Inflammatory macrophage treated with lipopolysaccharide for 4 hours (primary cell): ENCODE measurements at places on chromosomes 5 and 9.

DNA sequence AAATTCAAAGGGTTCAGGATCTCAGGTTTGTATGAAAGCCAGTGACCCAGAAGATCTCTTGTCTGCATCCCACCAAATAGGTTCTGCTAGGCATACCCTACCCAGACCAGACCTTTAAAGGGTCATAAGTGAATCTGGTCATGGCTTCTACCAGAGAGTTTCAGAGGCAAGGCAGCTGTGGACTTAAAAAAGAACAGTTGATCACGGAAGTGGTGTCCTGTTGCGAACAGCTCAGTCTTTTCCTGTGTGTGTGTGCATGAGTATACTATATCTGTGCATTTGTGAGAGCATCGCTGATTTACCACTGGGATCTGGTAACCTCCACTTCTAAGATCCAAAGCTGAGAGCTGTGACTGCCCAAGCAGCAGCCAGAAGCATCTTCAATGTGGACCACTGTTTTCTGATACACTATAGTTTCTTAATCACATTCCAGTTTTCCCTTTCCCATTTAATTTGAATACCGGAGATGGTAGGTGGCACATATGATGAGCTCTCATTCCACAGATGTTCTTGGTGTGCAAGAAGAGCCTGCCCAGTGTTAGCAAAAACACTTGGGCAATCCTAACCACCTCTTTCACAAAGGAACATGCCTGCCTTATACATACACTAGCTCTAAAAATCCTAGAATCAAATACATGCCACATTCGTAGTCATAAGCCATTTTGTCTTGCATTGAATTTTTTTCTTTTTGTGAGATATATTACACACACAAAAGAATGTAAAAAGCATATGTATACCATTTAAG, 36.2 kb upstream of the OR2S2 start:
- DNase-seq, result no peak

DNA sequence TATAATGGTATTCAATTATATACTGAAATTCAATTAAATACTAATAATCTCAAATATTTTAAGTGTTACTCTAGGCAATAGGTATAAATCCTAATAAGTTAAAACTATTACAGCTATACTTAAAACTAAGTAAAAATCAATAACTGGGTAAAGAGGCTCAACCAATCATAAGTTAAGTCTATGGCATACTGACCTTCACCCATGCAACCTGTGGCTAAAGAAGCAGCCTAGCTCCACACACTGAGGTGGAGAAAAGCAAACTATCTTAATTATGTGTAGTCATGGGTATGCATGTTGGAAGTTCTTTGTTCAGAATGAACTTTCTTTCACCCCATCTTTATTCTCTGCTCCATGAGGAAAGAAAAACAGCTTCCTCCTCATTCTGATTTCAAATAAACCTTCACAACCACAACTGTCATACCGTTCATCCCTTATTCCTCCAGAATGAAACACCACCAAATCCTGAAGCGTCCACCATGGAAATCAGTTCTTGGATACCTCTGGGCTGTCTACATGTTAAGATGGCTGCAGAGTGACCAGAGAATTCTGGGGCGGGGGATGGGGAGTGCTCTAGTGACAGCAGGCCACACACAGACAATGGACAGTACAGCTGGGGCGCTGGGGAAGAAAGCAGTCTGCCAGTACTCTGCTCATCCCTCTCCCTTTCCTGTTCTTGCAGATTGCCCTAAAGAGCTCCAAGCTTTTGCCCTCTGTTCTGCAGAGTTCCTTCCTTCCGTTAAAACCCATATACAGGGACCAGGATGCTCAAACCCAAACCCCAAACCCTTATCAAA, 62.3 kb downstream of the RIGI start:
- DNase-seq, result no peak

GRCh38 chr5:173237875-173238220, 2.8 kb upstream of the NKX2-5 start:
- DNase-seq, result no peak

GRCh38 chr9:134971696-134972095, 54.0 kb upstream of the FCN1 start:
- DNase-seq, result no peak

DNA sequence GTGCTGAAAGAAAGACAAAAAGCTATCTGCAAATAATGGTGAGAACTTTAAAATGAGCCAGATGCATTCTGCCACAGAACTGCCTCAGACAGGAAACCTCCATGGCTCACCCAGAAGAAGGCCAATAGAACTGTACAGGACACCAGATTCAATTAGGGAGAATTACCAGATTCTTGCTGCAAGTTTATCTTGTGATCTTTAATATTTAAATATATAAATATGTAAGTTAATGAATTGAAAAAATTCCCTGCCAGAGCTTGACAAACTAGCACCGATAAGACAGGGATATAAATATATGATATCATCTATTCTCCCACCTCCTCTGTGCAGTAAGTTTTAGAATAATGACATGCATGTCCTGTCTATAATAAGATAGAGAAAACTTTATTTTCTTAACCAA, 252.8 kb downstream of the PLK2 start:
- DNase-seq, result no peak

GRCh38 chr5:142699184-142699720, 13.4 kb upstream of the FGF1 start:
- peak; percentile 79 for DNase-seq

DNA sequence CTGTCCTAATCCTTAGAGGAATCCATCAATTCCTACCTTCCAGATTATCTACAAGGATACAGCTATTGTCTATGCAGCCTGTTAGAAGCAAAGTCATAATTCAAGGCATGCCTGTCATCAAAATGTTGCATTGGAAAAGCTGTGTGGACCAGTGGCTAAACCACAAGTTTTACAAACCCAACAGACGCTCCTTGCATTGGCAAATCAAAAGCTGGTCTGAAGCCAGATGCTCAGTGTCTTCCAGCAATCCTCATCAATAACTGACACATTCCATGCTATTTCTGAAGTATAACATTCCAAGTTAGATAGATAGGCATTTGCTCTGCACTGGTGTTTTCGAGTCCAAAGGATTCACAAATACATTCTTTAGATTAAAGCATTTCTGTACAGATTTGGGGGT, 213.6 kb downstream of the EBF1 start:
- no peak for DNase-seq

- no peak for DNase-seq
Observed at GRCh38 chr9:117189121-117189520, 225.7 kb downstream of the ASTN2 start.

- DNase-seq, result peak; percentile 34
Observed at GRCh38 chr9:91174772-91175171, 186.9 kb downstream of the AUH start.
